ENCODE measurements at places on chromosomes 6 and 20.

DNA sequence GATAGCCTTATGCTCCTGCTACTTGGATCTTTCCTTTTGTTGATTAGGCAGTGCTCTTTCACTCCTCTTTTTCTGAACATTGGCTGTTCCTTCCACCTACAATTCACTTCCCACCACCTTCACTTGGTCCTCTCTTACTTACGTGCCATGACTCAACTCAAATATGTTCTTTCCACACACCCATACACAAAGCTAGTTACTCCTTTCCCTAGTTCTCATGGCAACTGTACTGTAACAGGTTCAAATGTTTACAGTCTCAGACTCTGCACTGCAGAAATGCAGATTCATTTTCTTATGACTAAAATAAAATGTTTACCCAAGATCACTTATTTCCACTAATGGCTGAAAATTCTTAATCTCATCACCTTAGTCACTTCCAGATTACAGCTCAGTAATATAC is 174.0 kb upstream of the TSHZ2 start:
- no peak for DNase-seq

GRCh38 chr20:36105711-36106226 is 48.8 kb upstream of the EPB41L1 start:
- no peak for DNase-seq

DNA sequence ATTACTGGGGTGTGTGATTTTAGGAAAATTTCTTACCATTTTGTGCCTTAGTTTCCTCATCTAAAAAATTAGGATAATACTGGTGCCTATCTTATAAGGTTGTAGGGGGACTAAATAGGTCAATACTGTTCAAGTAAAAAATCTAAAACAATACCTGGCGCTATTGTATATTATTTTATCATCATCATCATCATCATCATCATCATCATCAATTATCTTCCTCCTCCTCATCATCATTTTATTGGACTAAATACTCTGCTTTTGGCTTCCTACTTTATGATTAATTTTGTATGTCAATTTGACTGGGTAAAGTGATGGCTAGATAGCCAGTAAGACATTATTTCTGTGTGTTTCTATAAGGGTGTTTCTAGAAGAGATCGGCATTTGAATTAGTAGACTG is 435.5 kb downstream of the DHX35 start:
- no peak for DNase-seq

DNA sequence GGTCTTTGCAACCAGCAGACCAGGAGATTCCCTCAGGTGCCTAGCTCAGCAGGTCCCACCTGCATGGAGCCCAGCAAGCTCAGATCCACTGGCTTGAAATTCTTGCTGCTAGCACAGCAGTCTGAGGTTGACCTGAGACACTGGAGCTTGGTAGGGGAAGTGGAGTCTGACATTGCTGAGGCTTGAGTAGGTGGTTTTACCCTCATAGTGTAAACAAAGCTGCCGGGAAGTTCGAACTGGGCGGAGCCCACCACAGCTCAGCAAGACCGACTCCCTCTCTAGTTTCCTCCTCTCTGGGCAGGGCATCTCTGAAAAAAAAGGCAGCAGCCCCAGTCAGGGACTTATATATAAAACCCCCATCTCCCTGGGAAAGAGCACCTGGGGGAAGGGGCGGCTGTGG is 34.3 kb downstream of the PRSS35 start:
- no peak for DNase-seq

- DNase-seq: no peak
These were observed 14.4 kb upstream of the FAM217A start for GRCh38 chr6:4093288-4093687.

DNA sequence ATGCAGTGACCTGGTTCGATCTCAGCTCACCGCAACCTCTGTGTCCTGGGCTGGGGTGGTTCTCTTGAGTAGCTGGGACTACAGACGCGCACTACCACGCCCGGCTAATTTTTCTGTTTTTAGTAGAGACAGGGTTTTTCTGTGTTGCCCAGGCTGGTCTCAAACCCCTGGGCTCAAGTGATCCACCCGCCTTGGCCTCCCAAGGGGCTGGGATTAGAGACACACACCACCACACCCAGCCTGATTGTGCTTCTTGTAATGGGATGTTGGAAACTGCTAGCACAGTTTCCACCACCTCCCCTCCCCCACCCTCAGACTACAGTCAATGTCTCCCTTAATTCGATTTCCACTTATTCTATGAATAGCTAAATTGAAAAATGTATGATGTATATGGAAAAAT is 22.6 kb upstream of the DSP start:
- DNase-seq: no peak

GRCh38 chr6:129179283-129179682 is 296.3 kb downstream of the LAMA2 start:
- no peak for DNase-seq

- no peak for DNase-seq
These were observed 15.0 kb downstream of the JPH2 start for GRCh38 chr20:44171775-44172571.

- DNase-seq: no peak
These were observed 3.4 kb upstream of the TBC1D7 start for GRCh38 chr6:13331516-13332348.

DNA sequence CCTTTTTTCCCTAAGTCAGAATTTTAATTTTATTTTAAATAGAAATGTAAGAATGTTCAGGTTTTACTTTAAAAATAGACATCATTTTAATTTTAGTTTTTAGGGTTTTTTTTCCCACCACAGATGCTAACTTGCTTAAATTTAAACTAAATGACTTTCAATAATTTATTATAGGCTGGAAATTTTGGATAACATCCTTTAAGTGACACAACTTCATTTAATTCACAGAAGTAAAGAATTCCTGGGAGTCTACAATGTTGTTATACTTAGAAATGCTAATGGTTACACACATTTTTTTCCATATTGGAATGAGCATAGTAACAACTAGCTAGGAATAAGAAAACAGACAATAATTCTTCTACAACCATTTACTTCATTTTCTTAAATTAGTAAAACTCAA is 90.5 kb upstream of the PDE10A start:
- no peak for DNase-seq

- DNase-seq: peak; percentile 27
These were observed 6.8 kb downstream of the ADA start for GRCh38 chr20:44644667-44645131.

DNA sequence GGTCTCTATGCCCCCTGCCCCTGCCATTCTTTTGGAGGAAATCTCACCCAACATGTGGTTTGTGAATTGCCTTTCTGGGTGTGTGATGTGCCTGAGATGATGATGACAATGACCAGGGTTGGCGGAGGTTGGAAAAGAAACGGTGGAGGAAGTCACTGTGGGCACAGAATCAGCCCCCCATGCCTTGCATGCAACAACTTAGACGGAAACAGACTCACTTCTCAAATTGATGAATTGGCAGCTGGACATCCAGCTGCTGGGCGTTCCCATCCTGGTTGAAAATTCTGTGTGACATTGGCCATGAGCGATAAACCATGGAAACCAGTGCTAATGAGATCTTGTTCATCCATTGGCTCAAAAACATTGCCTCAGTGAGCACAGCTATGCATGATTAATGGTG is 95.8 kb upstream of the LY86 start:
- no peak for DNase-seq

DNA sequence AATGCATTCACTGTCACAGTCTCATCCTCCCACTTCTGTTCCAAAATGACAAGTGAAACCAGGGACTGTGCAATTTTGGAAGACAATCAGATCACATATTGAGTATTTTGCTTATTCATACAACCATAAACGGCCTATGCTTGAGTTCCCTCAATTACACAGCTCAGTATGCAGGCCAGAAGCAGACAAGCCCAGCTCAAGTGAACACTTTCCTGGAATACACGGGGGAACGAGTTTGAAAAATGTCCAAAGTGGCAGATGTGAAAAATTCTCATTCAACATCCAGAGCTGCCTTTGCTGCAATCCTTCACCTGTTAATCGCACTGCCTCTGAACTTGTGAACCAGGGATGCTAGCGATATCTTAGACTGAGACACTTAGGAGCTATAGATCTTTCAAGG is 190.2 kb downstream of the COL9A1 start:
- DNase-seq: no peak
